ENCODE measurements at places on chromosomes 12 and 14.

- DNase-seq = no peak
These were observed 2.1 kb downstream of the LALBA start for GRCh38 chr12:48567731-48568130.

DNA sequence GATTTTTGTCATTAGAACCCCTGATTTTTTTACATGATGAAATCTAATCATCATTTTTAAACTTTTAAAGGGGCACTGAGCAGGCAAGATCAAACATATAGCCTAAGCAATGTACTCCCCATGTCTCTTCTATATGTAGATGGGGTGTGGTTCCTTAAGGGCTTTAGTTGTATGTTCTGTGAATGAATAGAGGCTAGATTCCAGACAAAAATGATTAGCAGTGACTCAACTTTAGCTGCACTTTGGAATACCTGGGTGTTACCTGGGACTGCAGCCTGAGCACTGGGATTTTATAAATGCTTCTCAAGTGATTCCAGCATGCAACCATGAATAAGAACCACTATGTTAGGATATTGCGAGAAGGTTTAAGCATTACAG is 256.7 kb upstream of the PLEKHG7 start:
- no peak for DNase-seq

- DNase-seq = no peak
These were observed 13.8 kb downstream of the UBE2N start for GRCh38 chr12:93427779-93428564.

DNA sequence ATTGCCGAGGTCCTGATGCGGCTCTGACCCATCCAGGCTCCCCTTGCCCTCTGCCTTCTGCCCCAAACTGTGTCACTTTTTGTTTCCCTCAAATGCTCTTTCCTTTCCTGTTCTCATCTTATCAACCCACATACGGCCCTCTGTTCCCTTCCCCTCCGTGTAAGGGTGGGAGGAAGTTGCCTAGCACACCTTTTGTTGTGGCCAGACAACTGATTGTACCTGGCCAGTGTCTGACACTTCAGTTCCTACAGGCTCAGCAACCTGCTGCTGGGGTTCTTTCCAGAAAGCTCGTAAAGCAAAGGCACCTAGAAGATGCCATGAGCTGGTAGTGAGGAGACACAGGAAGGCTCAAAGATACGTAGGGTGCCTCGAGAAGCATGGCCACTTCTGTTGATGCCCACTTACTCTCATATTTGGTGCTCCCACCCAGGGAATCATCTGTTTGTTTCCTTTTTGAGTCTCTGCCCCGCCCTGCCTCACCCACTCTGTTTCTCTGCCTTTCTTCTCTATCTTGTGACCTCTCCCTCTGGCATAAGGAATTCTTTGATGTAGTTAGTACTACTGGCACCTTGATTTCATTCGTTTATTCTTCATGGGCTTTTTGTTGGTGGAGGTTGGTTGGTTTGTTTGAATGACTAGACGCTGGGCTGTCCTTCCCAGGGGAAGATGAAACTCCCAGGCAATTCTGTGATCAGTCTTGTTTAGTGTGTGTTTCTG is 152.4 kb upstream of the FKBP4 start:
- DNase-seq = no peak

- DNase-seq = no peak
These were observed 20.8 kb upstream of the AMN start for GRCh38 chr14:102901633-102902032.

GRCh38 chr12:120230326-120230973 is 29.5 kb upstream of the RPLP0 start:
- peak; percentile 94 for DNase-seq

DNA sequence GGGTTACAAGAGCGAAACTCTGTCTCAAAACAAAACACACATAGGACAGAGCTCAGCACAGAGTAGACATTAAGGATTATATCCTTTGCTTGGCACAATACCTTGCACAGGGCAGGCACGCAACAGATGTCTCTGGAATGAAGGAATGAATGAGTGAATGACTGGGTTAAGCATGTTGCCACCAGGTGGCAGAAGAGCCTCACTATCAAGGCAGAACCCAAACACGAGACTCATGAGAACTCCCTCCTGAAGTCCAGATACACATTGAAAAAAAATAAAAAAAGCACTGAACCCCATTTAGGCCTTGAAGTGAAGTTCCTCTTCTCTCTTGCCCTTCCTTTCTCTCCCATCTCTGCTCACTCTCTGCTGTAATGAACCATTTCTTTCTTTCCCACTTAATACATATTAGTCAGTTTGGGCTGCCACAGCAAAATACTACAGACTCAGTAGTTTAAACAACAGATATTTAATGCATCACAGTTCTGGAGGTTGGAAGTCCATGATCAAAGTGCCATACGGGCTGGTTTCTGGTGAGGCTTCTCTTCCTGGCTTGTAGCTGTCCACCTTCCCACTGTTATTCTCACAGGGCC is 26.6 kb upstream of the LTA4H start:
- DNase-seq = peak; percentile 84

DNA sequence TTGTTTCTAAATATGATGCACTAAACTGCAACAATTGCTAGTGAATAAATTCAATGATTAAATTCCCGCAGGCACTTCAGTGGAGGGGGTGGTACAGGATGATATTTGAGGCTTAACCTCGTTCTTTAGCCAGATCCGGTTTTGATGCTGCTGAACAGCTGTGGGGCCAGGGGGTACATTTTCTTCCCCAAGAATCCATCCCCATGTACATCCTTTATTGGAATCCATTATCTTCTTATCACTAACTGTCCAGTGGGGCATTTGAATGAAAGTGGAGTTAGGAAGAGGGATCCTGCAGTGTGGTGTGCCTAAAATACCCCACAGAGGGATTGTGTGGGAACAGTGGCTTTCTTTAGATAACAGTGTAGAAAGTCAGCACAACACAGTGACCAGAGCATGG is 45.2 kb upstream of the OASL start:
- DNase-seq = no peak

DNA sequence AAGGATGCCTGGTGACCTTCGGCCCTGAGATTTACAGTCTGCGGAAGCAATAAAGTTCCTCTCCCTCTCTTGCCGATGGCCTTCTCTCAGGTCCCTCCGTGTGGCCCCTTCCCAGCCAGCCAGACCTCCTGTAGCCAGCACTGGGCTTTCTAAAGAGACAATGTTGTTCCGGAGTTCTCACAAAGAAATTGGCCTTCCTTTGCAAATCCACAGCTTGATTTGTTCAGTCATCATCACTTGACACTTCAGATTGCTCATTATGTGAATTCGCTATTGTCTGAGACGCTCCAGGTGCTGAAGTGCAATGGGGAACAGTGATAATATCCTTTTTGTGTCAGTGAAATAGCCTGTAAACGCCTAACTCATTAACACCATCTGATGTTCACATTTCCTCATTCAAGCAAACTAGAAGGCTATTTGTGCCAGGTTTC is 43.7 kb upstream of the GPHB5 start:
- peak; percentile 50 for DNase-seq

Measured in neural progenitor cell (in vitro differentiated cells).